ENCODE measurements at places on chromosomes 3 and 15. TPM values are rescaled to one million over a fixed set of nuclear protein-coding genes. Genes with fewer than 3 reads are reported as not detected.

GRCh38 chr15:72183781-72184164 is 13.8 kb downstream of the GRAMD2A start:
- DNase-seq: no peak

- no peak for DNase-seq
Observed at GRCh38 chr3:79052054-79052681, 715.6 kb downstream of the ROBO1 start.

DNA sequence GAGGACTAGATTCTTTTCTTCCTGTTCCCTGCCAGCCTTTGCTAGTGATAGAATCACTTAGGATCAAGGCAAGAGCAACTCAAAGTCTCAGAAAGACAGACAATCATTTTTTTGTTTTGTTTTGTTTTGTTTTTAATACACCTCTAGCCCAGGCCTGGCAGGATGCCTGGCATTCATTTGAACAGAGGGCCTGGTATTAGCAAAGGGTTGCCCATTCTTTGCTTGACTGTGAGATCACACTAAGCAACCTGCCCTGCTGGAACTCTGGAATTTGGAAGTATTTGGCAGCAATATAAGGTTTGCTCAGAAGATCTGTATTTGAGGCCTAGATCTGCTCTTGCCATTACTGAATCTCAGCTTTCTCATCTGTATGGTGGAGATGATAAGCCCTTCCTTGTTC is 21.8 kb upstream of the ATP13A5 start:
- DNase-seq: no peak

GRCh38 chr3:189652042-189652441 is 20.9 kb downstream of the TP63 start:
- DNase-seq: no peak

- no peak for DNase-seq
Observed at GRCh38 chr3:61627768-61628185, 66.4 kb downstream of the PTPRG start.

- no peak for DNase-seq
Observed at GRCh38 chr3:143294188-143294587, 174.6 kb downstream of the CHST2 start.

GRCh38 chr3:131847966-131848510 is 186.8 kb downstream of the CPNE4 start:
- no peak for DNase-seq

DNA sequence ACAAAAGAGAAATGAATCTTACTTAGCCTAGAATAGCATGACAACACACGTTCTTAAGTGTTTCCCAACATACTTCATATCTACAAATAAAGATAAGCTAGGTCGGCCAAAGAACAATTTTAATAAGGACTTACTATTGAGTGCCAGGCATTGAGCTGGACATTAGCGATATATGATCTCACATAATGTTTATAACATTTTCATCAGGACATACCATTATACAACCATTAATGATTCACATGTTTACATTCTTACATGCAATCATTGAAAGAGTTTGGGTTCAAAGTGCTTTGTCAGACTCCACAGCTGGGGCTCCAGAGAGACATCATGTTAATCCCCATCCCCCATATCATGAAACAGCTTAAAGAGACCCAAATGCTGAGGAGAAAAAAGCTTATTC is 189.0 kb downstream of the STT3B start:
- DNase-seq: no peak

- no peak for DNase-seq
Observed at GRCh38 chr3:182969277-182969676, 11.1 kb downstream of the DCUN1D1 start.

DNA sequence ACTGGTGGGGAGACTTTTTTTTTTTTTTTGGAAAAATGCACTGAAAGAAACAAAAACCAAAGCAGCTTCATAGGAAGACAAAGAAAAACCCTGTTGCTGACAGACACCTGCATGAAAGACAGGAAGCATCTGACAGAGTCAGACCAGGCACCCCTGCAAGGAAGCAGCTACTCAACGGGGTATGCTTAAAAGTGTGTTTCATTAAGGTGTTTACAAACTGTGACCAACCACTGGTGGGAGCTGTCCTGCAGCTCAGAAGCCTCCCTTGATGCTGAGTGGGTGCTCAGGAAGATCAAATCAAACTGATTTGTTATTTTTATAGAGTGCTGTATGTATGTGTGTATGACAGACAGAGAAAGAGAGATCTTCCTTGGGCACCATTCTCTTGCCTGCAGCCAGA is 34.7 kb upstream of the AGBL1 start:
- no peak for DNase-seq

The SLC25A26 gene
- total RNA-seq: 30.2 TPM

DNA sequence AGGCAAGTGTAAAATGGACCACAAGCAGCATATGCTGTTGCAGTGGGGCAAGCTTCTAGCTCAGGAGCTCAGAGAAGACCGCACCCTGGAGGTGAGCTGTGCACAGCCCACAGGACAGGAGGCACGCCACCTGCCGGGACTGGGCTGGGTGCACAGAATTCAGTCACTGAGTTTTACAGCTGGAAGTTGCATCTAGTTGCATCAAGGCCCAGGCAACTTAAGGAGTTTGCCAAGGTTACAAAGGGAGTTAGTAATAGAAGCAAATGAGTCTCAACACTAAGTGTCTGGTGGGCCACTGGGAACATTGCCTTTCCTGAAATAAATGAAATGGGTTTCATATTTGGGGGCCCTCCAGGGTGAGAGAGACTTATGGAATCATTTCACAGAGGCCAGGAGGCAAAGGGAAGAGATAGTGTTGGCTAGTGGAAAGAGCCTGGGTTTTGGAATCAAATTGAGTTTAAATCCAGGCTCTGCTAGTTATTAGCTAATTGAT is 36.0 kb upstream of the TIMP4 start:
- DNase-seq: no peak

- peak; percentile 61 for DNase-seq
Observed at GRCh38 chr3:160707187-160707794, 30.3 kb downstream of the ARL14 start.

The IREB2 gene
- total RNA-seq: 30.8 TPM

GRCh38 chr3:194871143-194871863 is 185.6 kb downstream of the FAM43A start:
- peak; percentile 61 for DNase-seq

DNA sequence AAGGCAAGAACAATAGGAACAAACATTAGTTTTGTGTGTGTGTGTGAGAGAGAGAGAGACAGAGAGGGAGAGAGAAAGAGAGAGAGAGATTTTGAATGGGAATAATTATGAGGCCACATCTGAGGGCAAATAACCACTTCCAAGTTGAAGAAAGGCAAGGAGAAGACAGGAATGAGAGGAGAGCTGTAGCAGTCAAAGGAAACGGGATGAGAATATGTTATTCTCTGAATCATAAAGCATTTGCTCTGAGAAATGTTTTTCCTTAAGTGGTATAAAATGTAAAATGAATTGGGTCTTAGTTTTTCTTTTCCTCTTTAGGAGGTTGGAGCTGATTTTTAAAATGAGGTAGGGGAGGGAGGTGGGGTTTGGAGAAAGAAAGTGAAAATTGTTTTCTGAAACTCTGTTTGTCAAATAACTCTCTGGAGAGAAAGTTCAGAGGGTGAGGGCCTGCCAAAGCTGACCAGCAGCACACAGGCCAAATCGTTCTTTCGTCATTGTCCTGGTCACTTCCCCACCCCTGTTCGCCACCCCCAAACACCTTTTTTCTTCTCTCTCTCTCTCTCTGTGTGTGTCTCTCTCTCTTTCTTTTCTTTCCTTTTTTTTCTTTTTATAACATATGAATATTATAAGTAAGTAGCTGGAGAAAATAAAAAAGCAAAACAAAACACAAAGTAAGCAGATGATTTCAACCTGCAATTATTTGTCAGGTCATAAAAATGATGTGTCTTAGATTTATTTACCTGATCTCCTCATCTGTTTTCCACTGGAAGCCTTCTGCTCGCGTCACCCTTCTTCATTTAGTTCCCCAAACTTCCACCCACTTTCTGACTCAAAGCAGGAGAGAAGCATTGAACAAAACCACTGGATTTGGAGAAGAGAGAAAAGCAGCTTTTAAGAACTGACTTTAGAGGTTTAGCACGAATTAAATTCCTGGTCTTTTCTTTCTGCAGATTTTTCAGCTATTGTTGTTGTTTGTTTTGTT is 110.6 kb downstream of the LPP start:
- DNase-seq: peak; percentile 44

The MUC20 gene
- 5.4 TPM for total RNA-seq

The BOC gene
- 2.9 TPM for total RNA-seq

The ARPP21 gene
- total RNA-seq: not detected

The STRIT1 gene
- 0.55 TPM for total RNA-seq

GRCh38 chr3:79684041-79684440 is 83.8 kb downstream of the ROBO1 start:
- no peak for DNase-seq

The RSRC1 gene
- 26.9 TPM for total RNA-seq

The CHST13 gene
- 0.17 TPM for total RNA-seq

The ADCY5 gene
- total RNA-seq: 154 TPM

The CPNE9 gene
- total RNA-seq: 0.46 TPM

The SNX33 gene
- total RNA-seq: 9.7 TPM

GRCh38 chr3:53794597-53794996 is 51.6 kb downstream of the CHDH start:
- no peak for DNase-seq

GRCh38 chr3:16900779-16901440 is 16.2 kb downstream of the PLCL2 start:
- DNase-seq: no peak

The SEMA3B gene
- total RNA-seq: 16.5 TPM

- DNase-seq: no peak
Observed at GRCh38 chr3:100274361-100274760, 13.6 kb downstream of the TBC1D23 start.

- DNase-seq: no peak
Observed at GRCh38 chr3:127462111-127462655, 128.3 kb downstream of the TPRA1 start.

DNA sequence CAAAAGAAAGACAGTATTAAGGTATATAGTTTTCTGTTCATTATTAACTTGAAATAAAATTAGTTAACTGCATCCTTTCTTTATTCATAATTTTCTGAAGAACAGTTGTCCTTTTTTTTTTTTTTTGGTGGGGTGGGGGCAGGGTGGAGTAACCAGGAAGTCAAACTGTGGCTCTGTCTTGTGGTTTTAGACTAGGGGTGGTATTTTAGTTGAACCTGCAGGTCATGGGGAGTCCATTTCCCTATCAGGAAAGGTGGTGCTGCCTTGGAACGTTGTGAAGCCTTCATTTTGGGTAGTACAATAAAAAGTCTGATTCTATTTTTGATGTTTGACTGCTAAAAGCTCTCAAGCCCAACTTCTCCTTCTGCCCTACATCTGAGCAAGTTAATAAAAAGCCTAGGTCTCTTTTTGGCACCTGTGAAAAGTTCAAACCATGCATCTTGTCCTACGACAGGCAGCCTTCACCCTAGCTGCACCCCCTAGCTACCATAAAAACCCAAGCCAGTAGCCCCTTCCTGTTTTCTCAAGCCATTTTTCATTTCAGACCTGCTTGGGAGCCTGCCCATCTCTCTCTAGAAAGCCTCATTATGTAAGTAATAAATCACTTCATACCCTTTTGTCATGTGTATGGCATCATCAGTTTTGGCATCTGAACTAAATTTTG is 31.2 kb upstream of the RIOX2 start:
- DNase-seq: no peak

The CCDC54 gene
- total RNA-seq: not detected

- no peak for DNase-seq
Observed at GRCh38 chr3:15215996-15216395, 9.9 kb downstream of the CAPN7 start.

The CCR2 gene
- total RNA-seq: 0.76 TPM

The C3orf85 gene
- not detected for total RNA-seq

The NCK1 gene
- 24.6 TPM for total RNA-seq

DNA sequence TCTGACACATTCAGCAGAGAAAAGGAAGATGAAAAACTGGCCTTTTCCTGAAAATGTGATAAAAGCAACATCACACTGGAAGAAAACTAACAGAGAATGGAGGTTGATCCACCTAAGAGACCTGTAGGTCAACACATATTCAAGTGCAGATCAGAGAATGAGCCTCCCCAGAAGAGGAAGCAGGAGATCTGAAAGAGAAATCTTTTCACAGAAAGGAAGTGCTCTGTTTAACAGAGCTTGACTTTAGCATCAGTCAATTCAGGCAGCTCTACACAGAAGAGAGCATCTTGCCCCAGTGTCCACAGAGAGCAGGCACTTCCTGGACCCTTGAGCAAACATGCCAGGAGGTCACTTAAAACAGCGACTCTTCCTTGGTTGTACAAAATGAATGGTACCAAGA is 655.4 kb upstream of the GBE1 start:
- DNase-seq: no peak

- no peak for DNase-seq
Observed at GRCh38 chr3:62667714-62668113, 207.5 kb downstream of the CADPS start.

The CIDEC gene
- 0.44 TPM for total RNA-seq

GRCh38 chr3:111794711-111795110 is 64.4 kb upstream of the PHLDB2 start:
- no peak for DNase-seq

The SLC22A14 gene
- not detected for total RNA-seq

DNA sequence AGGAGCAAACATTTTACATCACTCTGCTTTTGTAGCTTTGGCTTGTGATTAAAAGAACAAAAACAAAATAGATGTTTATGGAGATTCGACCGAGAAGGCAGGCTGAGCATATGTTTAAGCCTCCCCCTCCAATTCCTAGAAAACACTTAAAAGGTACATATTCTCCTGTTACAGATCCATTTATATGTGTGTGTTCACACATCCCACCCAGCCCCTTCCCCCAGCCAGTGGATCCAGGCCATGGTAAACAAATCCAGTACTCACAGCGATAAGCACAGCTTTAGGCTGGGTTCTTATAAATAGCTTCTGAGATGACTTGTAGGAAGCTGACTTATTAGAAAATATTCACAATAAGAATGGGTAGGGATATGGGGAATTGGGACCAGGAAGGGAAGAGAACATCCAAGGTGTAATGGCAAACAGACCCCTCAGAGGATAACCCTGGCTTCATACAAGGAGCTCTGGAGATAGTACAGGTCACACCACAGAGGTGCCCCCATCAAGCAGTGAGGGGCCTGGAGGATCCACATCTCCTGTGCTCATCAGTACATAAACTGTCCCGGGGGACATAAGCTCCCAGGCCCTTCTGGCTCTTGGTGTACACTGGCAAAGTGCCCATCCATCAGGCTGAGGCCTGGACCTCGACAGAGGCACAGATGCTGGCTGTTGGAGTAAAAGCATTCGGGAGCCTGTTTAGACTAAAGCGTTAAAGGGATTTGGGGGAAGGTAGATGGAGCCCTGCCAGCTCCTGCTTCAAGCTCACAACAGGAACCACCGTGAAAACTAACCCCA is 70.0 kb upstream of the UBE2E1 start:
- DNase-seq: peak; percentile 45

GRCh38 chr3:186318135-186318534 is 43.9 kb downstream of the DGKG start:
- no peak for DNase-seq

- DNase-seq: no peak
Observed at GRCh38 chr3:187640569-187641059, 29.6 kb downstream of the SST start.

Measured in heart right ventricle (tissue), 16 donors.